ENCODE measurements at places on chromosomes 7 and 10. TPM values are rescaled to one million over a fixed set of nuclear protein-coding genes. Genes with fewer than 3 reads are reported as not detected.

DNA sequence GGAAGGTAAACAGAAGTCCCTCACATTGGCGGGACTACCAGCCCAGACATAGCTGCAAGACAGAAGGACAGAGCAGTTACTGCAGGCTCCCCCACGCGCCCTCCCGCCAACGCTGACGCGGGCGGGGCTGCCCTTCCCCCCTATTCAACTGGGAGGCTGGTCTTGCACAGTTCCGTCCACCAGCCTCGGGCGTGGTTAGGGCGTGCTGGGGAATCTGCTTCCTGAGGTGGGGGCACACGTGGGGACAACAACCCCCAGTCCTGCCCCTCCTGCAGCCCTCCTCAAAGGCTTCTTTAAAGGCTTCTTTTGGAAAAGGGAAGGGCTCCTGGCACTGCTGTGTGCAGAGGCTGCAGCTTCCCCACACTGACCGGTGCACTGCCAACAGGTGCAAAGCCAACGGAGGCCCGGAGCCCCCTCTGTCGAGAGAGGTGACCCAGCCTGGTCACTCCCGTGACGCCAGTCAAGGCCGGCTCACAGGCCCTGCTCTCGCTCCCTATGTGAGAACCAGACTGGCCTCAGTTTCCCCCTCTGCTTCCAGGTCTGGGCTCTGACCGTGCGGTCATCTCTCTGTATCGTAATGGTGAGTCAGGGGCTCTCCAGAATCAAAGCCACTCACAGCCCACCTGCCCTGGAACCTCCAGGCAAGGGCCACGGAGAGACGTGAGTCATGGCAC lies 126.0 kb downstream of the EBF3 start:
- peaks cover 47% of the 10 kb centered on the region for H3K36me3 ChIP-seq
- H3K27ac ChIP-seq, result no peak overlapping the region
- H3K4me3 ChIP-seq, result no peak overlapping the region

DNA sequence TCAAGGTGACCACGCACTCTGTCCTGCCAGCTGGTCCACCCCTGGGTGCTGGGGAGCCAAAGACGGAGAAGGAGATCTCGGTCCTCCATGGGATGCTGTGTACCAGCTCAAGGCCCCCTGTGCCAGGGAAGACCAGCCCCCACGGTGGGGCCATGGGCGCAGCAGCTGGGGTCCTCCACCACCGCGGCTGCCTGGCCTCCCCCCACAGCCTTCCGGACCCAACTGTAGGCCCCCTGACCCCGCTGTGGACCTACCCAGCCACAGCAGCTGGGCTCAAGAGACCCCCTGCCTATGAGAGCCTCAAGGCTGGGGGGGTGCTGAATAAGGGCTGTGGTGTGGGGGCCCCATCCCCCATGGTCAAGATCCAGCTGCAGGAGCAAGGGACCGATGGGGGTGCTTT lies 5.4 kb downstream of the NYAP1 start:
- no peaks in the 10 kb centered on the region for H3K27me3 ChIP-seq
- no peak overlapping the region for H3K4me3 ChIP-seq
- peaks cover 76% of the 10 kb centered on the region for H3K36me3 ChIP-seq
- no peak for DNase-seq

Gene ERCC6
- 15.7 TPM for total RNA-seq

Gene FAM13C
- total RNA-seq, result 28.2 TPM

DNA sequence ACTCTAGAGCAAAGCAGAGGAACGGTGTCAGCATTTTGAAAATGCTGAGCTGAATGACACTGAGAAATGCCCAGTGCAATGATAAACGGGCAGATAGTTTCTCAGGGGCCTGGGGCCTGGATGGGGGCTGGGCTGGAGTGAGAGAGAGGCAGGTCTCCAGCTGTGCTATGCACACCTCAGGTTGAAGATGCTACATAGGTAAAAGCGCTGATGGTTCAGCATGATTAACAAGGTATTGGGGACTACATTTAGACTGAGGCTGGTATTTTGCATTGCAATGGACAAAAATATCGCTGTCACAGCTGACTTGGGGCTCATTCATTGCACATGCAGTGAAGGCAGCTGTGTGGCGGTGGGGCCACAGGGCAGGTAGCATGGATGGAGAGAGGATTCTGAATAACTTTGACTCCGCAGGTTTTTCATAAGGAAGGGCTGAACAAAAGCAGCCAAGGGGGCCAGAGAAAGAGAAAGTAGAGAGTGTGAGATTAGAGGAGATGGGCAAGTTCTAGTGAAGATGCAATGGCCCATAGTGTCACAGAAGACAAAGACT lies 290.8 kb upstream of the ZNF32 start:
- H3K4me3 ChIP-seq, result no peak overlapping the region
- DNase-seq, result no peak
- H3K4me1 ChIP-seq, result peaks cover 19% of the 10 kb centered on the region
- no peaks in the 10 kb centered on the region for H3K27me3 ChIP-seq
- no peak overlapping the region for H3K27ac ChIP-seq

Gene SEMA3E
- total RNA-seq, result 8.3 TPM

Gene TMEM273
- total RNA-seq, result 10.9 TPM

Gene BAMBI
- 44.9 TPM for total RNA-seq

GRCh38 chr7:18109762-18110161 lies 82.1 kb upstream of the PRPS1L1 start:
- no peaks in the 10 kb centered on the region for H3K4me1 ChIP-seq
- no peak overlapping the region for H3K4me3 ChIP-seq
- no peaks in the 10 kb centered on the region for H3K27me3 ChIP-seq
- H3K27ac ChIP-seq, result no peak overlapping the region
- no peaks in the 10 kb centered on the region for H3K36me3 ChIP-seq
- DNase-seq, result peak; percentile 36

DNA sequence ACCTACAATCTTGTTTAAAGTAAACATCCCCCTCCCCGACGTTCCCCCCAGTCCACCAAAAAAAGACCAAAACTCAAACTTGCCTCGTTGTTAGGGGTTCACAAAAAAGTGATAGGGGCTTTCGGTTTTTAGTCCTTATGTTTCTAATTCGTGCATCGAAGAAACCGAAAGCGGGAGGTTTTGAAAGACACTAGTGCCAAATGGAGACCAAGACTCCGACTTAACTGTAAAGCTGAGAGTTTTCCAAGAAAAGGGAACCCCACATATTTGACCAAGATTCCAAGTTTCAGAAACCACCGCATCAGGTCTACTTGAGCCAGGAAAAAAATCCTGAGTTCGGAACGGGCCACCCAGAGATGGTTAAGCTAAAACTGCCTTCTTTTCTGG lies 534 bp downstream of the PSMA2 start:
- no peaks in the 10 kb centered on the region for H3K27me3 ChIP-seq
- no peaks in the 10 kb centered on the region for H3K36me3 ChIP-seq
- H3K27ac ChIP-seq, result peak overlapping the region; percentile 85
- DNase-seq, result no peak
- peak overlapping the region; percentile 78 for H3K4me3 ChIP-seq

Gene HECW1
- 10.7 TPM for total RNA-seq

Gene GPR26
- total RNA-seq, result 1.8 TPM

Gene ITGB8
- 193 TPM for total RNA-seq

DNA sequence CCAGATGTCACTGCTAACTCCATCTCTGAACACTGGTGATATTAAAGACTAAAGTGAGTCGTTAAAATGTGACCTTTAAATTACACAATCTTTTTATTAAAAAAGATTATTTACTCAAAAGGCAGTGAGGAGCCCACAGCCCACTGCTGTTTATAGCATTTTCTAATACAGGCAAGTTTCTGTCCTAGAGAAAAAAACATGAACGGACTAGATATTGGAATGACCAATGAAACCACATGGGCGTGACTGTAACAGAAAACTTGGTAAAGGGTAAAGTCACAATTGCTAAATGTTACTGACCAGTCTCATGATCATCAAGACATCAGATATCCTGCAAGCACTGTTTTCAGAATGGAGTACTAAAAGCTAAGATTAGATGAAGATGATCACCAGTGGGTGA lies 78.7 kb downstream of the FEZF1 start:
- H3K27me3 ChIP-seq, result no peaks in the 10 kb centered on the region
- no peak for DNase-seq
- H3K4me1 ChIP-seq, result no peaks in the 10 kb centered on the region
- no peaks in the 10 kb centered on the region for H3K36me3 ChIP-seq

DNA sequence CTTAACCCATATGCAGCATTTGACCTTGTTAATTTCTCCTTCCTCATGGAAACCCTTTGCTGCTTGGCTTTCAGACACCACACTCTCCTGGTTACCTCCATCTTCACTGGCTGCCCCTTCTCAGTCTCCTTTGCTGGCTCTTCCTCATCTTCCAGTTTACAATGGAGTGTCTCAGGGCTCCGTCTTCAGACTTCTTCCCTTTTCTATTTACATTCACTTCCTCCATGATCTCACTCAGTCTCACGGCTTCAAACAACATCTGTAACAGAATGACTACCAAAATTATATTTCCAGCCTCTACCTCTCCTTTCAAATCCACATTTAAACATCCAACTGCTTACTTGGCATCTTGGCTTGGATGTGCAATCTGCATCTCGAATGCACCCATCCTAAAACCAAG lies 140.4 kb downstream of the DKK1 start:
- H3K4me3 ChIP-seq, result no peak overlapping the region
- H3K27ac ChIP-seq, result no peak overlapping the region
- H3K4me1 ChIP-seq, result no peaks in the 10 kb centered on the region
- H3K36me3 ChIP-seq, result no peaks in the 10 kb centered on the region
- no peaks in the 10 kb centered on the region for H3K27me3 ChIP-seq
- no peak for DNase-seq

Gene FMC1
- total RNA-seq, result 31.4 TPM

Gene ATP5MK
- 166 TPM for total RNA-seq

DNA sequence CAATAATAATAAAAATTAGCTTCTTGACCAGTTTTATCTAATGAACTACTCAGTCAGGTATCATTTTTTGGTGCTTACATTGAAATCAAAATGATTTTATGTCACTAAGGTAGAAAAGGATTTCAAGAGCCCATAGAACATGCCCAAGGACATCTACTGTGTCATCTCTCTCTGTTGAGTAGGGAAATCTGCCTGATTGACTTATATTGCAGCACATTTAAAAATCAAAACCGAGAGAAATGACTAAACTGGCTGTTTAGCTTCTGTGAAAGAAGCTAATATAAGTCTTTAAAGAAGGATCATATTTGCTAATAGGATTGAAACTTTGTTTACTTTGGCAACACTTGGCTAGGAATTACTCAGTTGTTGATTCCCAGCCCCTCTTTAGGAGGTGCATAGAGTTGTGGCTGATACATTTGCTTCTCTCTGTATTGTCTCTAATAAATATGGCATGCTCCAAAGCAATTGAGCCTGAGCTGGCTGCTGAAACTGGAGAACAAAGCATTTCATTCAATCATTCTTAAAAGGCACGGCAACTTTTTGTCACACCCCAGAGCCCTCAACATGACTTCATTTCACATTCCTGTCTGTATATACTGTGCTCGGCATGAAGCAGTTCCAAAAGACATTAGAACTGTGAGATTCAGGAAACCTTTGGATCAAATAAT lies 1096.9 kb upstream of the POT1 start:
- no peak overlapping the region for H3K4me3 ChIP-seq
- H3K27ac ChIP-seq, result no peak overlapping the region
- H3K4me1 ChIP-seq, result no peaks in the 10 kb centered on the region
- DNase-seq, result no peak
- no peaks in the 10 kb centered on the region for H3K36me3 ChIP-seq

DNA sequence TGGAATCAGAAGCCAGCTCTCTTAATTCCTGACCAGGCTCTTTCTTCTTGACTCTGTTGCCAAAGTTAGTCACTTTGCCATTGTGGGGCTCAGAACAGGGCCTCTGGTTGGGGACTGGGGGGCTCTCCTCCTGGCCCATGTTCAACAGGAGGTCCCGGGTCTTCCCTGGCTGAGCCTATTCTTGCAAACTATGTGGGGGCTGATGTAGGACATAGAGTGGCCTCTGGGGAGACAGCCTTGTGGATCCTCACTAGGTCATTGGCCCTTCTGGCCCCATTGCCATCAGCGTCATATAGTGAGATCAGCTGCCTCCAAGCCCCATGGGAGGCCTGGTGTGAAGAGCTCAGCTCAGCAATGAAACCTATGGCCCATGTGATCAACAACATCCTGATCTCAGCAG lies 77.6 kb upstream of the LEP start:
- no peak overlapping the region for H3K4me3 ChIP-seq
- no peaks in the 10 kb centered on the region for H3K36me3 ChIP-seq
- no peak for DNase-seq
- peaks cover 38% of the 10 kb centered on the region for H3K27me3 ChIP-seq
- H3K4me1 ChIP-seq, result peaks cover 38% of the 10 kb centered on the region

GRCh38 chr7:131623154-131623553 lies 66.7 kb upstream of the PODXL start:
- no peaks in the 10 kb centered on the region for H3K36me3 ChIP-seq
- H3K4me1 ChIP-seq, result peaks cover 30% of the 10 kb centered on the region
- H3K27ac ChIP-seq, result no peak overlapping the region
- no peak for DNase-seq
- H3K27me3 ChIP-seq, result no peaks in the 10 kb centered on the region

DNA sequence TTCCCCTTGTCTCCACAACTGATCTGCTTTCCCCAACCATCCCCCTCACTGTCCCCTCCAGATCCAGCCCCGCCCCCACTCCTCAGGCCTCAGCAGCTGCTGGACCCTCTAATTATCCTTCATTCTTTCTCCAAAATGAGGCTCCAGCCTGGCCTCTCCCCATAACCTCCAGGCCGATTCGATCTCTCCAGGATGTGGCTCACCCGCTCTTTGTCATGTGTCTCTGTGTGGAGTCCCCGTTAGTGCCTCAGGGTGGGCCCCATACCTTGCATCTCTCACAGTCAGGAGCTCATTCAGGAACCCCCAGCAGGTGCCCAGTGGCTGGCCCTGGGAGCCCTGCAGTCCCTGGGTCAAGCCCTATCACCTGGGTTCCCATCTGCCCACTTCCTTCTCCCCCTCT lies 1.3 kb downstream of the PILRA start:
- peaks cover 10% of the 10 kb centered on the region for H3K4me1 ChIP-seq
- no peak for DNase-seq
- peaks cover 14% of the 10 kb centered on the region for H3K36me3 ChIP-seq
- H3K27ac ChIP-seq, result no peak overlapping the region

GRCh38 chr10:96577069-96577468 lies 9.7 kb downstream of the TM9SF3 start:
- DNase-seq, result no peak
- no peaks in the 10 kb centered on the region for H3K36me3 ChIP-seq
- H3K4me1 ChIP-seq, result no peaks in the 10 kb centered on the region
- H3K27ac ChIP-seq, result no peak overlapping the region

Gene HSPA12A
- 106 TPM for total RNA-seq

Gene GHRHR
- total RNA-seq, result 4.4 TPM

Gene IGFBP1
- total RNA-seq, result 0.40 TPM

DNA sequence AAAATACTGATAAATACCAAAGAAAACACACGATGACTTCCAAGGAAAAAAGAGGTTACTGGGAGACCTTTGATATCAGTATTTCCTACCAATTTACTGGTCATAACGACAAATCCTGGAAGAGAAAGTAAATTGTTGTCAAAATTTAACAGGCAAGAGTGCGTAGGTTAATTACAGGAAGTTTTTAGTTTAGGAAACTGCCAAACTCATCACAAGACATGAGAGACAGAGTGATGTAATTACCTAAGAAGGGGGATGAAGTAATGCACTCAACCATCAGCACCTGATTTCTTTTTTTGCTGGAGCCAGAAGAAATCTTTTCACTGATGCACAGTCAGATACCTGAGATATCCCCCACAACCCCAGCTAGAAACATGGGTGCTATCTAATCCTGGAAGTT lies 16.8 kb downstream of the MACC1 start:
- H3K27ac ChIP-seq, result no peak overlapping the region
- no peak for DNase-seq
- no peak overlapping the region for H3K4me3 ChIP-seq
- H3K27me3 ChIP-seq, result no peaks in the 10 kb centered on the region
- no peaks in the 10 kb centered on the region for H3K4me1 ChIP-seq

GRCh38 chr10:1168763-1169162 lies 112.6 kb downstream of the WDR37 start:
- DNase-seq, result no peak
- no peaks in the 10 kb centered on the region for H3K36me3 ChIP-seq
- no peak overlapping the region for H3K27ac ChIP-seq
- no peak overlapping the region for H3K4me3 ChIP-seq
- no peaks in the 10 kb centered on the region for H3K27me3 ChIP-seq

Gene GPER1
- total RNA-seq, result 12.2 TPM
